Upper lobe of right lung (tissue), 1 donor: ENCODE measurements at places on chromosomes 6 and 20.

DNA sequence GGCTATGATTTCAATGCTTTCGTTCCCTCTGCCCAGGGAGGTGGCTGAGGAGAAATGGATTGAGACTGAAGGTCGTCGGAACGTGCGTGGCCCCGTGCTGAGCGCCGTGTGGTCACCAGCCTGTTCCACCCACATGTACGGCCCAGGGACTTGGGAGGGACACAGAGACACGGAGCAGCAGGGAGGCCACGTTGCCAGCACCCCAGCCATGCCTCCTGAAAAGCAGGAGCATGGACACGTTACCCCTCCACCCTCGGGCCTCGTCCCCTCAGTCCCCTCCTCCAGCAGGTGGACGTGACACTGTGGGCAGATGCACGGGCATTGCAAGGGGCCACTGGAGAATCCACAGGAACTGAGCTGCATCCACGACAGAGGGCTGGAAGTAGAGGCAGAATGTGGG, 133.1 kb upstream of the CST7 start:
- no peak for DNase-seq

DNA sequence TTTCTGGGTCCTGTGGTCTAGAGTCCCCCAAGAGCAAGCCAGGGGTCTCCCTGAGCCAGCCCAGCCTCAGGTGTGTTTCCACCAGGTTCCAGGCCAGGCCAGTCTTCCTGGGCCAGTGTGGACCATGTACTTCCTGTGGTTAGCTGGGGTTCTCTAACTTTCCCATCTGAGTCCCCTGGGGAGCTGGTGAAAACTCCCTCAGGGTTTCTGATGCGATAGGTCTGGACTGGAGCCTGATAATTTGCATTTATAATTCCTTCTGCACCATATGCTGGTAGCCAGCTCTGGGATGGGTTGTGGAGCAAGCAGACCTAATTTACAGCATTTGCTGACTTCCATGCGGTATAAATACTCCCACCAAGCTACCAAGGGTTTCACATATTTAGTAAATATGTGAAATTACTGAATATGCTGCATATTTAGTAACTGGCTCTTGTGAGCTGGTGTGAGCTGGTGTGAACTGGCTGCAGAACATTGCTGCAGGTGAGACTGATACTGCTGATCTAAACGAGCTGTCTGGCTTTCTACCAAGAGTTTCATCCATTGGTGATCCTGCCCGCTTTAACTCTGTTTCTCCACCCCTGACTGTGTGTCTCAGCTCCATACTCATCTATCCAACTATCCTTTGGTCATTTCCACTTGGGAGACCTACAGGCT, 62.6 kb downstream of the RIN2 start:
- DNase-seq = no peak

GRCh38 chr6:5567352-5567751, 306.0 kb downstream of the FARS2 start:
- DNase-seq = no peak

- no peak for DNase-seq
These were observed 67.2 kb downstream of the PTPN1 start for GRCh38 chr20:50577175-50578018.

DNA sequence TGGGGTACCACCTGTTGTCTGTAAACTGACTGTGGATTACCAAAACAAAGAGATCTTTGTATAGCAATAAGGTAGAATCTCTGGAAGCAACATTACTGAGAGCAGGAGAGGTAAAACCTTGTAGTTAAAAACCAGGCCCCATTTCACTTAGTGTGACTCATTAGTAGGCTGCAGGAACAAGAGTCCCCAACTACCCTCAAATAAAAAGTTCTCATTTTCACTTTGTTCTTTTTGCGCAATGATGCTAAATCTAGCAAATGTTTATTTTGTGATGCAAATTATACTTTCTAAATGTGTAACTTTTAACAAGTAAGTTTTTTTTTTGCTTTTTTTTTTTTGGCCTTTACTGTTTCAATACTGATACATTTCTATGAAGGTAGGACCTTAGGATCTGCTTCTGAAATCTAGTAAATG, 67.1 kb downstream of the ESF1 start:
- DNase-seq = no peak

DNA sequence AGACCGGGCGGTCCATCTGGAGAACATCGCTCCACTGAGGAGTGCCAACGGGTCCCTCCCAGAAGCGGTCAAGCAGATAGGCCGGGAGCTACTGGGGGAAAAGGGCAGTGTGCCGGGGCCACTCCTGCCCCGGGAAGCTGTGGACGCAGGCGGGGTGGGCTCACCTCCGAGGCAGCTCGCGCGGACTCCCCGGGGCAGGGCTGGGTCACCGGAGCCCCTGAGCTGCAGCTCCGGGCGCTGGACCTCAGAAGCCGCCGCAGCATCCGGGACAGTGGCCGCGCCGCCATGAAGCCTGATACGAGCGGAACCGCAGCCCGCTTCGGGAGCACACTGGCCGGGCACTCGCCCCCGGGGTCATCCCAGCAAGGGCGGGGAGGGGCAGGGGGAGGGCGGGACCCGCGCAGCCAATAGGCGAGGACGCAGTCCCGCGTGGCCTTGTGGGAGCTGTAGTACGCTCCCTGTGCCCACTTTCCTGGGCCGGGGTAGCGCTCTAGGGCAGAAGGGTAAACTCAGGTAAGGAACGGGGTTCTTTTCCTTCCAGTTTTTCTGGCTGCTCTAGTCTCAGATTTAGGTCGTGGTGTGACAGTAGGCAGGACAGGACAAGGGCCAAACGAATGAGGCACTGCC, at the start of gene MOCS1:
TSS of gene MOCS1 (minus strand) at position 332 of the 627 bp plus-strand sequence. CDS start at position 287, 45 bp downstream.
- peak; percentile 91 for DNase-seq

GRCh38 chr20:15854911-15855310, 718.3 kb downstream of the KIF16B start:
- DNase-seq = no peak

DNA sequence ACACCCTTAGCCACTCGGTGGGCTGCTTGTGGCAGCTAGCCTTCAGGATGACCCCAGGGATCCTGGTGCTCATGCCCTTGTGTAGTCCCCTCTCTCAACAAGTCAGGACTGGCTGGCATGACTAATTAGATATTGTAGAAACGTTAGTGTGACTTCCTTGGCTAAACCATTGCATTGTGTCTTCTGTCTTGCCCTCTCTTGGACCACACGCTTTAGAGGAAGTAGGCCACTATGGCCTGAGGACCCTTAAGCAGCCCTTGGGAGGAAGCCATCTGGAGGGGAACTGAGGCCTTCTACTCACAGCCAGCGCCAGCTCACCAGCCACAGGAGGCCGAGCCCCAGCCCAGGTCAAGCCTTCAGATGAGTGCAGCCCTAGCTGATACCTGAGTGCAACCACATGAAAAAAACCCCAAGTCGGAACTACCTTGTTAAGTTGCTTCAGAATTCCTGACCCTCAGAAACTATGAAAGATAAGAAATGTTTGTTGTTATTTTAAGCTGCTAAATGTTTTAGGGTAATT, 10.1 kb downstream of the ANGPT4 start:
- no peak for DNase-seq

DNA sequence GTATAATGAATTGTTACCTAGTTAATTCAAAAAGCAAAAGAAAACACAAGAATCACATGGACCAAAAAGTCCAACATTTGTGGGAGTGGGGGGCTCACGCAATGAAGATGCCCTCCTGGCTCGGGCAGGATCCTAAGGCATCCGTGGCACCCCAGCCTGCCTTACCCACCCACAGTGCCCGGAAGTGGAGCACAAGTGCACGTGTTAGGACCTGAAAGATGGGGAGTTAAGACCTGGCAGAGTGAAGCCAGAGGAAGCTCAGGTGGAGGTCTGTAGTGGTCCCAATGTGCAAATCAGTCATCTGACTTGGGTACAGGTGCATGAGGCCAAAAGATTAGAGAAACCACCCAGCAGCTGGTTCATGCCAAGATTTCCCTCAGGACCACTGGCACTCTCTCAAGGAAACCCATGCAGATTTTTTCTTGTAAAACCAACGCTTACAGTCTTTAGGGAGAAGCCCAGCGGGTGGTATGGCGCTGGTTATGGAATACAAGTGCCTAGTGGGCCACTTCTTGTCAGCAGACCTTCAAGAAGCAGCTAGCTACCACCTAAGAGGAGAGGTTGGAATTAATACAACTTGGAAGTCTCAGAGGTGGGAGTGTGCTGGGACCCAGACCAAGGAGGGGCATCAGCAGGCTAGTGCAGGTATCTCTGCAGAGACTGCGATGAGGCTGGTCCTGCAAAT, 42.1 kb downstream of the BFSP1 start:
- no peak for DNase-seq

- DNase-seq = no peak
These were observed 143.8 kb downstream of the DOK5 start for GRCh38 chr20:54619181-54619580.
